ENCODE measurements at places on chromosomes 11 and 22.

- DNase-seq, result no peak
Observed at GRCh38 chr22:33986954-33987353, 66.7 kb upstream of the LARGE1 start.

DNA sequence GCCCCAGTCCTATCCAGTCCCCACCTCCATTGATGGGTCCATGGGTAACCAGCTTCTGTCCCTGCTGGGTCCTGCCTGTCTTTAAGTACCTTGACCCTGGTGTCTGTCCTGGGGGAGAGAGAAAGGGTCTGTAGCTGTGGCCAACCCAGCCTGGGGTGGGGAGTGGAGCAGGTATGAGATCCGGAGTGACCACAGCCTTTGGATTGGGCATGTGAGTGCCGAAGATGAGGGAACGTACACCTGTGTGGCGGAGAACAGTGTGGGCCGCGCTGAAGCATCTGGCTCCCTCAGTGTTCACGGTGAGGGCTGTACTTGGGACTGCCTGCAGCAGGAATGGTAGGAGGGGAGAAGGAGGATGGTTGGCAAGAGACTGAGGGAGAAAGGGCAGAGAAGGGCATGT lies 5.2 kb downstream of the ROBO3 start:
- DNase-seq, result no peak

- no peak for DNase-seq
Observed at GRCh38 chr22:37079668-37080171, 28.2 kb downstream of the KCTD17 start.

- no peak for DNase-seq
Observed at GRCh38 chr11:120828847-120829246, 195.1 kb upstream of the TBCEL start.

GRCh38 chr22:30833322-30833721 lies 135.3 kb downstream of the MORC2 start:
- no peak for DNase-seq

All from NCI-H1436 treated with DMSO at 0.1 percent for 48 hours (cell line).